Stimulated activated CD4-positive, alpha-beta T cell treated with anti-CD3 and anti-CD28 coated beads, Interleukin-12 subunit alpha, Interleukin-12 subunit beta, amount 100 ng/mL, for 24 hours (primary cell): ENCODE measurements at places on chromosomes 5 and 9.

- peak; percentile 21 for DNase-seq
These were observed 3.4 kb downstream of the LMNB1 start for GRCh38 chr5:126780165-126780827.

DNA sequence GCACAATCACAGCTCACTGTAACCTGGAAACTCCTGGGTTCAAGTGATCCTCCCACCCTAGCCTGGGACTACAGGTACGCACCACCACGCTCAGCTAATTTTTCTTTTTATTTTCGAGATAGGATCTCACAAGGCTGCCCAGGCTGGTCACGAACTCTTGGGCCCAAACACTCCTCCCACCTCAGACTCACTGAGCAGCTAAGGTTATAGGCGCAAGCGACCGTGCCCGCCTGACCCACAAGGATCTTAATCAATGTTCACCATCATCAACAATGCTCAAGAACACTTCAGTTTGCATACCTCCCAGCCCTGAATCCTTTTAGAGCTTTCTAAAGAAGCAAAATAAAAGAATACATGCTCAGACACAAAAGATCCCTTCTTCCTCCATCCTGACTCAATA, 13.2 kb downstream of the ETF1 start:
- no peak for DNase-seq

GRCh38 chr9:99822109-99822805, 572 bp downstream of the NR4A3 start:
- DNase-seq = peak; percentile 35

DNA sequence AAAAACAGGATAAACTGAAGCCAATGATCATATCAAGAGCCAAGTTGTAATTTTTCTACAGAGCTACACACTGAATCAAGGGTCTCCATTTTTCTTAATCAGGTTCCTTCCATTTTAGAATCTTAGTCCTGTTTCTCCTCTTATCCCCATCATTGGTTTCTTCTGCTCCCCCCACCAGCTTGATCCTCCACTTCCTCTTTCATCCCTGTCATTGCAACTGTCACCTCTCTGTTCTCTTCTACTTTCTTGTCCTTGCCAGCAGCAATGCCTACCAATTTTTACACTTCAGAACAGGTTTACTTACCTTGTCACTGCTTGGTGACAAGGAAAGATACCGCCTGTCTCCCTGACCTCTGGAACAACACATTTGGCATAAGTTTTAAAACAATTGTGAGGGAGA, 97.3 kb downstream of the CFAP90 start:
- DNase-seq = no peak

DNA sequence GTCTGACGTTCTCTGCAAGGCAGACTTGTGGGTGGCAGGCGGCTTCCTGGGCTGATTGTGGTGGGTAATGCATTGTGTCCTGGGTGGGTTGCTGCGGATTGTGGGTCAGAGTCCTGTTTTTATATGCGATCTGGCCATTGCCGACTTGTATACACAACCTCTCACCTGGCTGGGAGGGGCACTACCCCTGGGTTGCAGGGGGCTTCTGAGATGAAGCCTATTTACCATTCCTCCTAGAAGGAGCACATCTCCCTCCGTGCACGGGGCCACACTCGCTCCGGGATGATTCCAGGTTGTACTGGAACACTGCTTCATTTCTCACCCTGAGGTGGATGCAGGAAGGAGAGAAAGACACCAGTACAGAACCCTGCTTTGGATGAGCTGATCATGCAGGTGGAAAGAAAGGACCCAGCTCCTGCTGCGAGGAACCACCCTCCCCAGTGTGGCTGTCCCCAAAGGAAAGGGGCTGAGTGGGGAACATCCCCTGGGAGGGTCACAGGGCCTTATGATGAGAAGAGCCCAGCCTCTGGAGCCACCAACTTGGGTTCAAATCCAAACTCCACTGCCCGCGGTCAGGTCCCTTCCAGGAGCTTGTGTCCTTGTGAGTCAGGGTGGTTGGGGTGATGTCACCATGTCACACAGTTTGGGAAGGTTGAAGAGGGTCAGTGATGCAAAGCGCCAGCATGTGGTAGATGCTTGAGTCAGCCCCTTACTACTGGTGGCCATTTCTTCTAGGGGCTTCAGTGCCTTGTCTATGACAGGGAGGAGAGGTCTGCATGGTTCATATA, 151.8 kb upstream of the COL5A1 start:
- no peak for DNase-seq

GRCh38 chr9:127353882-127354281, 43.1 kb upstream of the SLC2A8 start:
- DNase-seq = no peak

DNA sequence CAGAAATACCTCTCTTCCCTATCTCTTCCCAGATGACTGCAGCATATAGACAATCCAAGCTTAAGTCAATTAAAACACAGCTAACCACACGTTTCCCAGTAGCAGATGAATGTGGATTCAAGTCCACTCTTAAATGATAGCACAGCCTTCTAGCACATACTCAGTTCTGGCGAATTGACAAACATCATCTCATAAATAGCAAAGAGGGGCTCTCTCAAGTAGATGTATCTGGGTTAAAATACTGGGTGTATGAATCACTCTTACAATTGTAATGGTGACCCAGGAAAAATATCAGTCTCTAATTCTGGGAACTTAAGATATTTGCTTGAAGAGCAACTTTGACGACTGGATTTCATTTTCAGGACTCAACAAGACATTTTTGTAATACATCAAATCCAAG, 67.0 kb upstream of the HAPLN1 start:
- no peak for DNase-seq

DNA sequence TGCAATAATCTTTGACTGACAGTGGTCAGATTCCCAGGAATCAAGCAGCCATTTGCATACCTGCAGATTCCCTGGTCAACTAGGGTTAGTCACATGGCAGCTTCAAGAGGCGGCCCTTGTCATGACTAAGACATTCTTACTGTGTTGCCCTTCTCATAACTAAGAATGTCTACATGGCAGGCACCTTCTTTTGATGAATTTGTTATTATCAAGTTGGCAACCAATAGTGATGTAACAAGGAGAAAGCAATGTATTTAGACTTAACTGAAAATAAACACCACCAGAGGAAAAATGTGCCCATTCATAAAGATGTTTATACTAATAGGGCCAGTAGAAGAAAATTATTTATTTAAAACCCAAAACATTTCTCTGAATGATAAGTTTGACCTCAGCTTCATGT, 215.6 kb downstream of the TLE1 start:
- no peak for DNase-seq

GRCh38 chr5:117568622-117569021, 994.0 kb upstream of the SEMA6A start:
- no peak for DNase-seq

- DNase-seq = no peak
These were observed 36.2 kb downstream of the NEK6 start for GRCh38 chr9:124293718-124294506.

- DNase-seq = no peak
These were observed 55.2 kb downstream of the TRIP13 start for GRCh38 chr5:947626-948471.

- no peak for DNase-seq
These were observed 1.3 kb upstream of the SMC5 start for GRCh38 chr9:70257502-70257901.
